HepG2 (cell line): ENCODE measurements at places on chromosomes 5 and 9. TPM values are rescaled to one million over a fixed set of nuclear protein-coding genes. Genes with fewer than 3 reads are reported as not detected.

- DNase-seq, result no peak
- no peaks in the 10 kb centered on the region for H3K36me3 ChIP-seq
- no peaks in the 10 kb centered on the region for H3K27me3 ChIP-seq
These were observed 59.2 kb downstream of the PPIC start for GRCh38 chr5:122977319-122977718.

DNA sequence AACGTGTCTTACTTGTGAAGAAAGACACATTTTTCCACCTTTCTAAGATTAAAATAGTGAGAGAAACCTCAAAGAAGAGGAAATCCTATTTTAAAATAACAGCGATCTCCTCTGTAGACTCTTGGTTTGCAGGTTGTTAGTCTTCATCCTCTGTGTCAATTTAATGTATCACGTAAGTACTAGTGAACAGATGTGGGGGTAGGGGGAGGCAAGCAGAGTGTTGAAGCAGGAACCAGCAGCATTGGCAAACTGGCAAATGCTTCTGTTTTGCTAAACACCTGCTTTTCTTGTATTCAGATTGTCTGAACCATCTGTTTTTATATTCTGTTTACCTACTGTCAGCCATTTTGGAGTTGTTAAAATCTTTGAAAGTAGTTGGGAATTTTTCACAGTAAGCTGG, 159.3 kb upstream of the TLX3 start:
- no peaks in the 10 kb centered on the region for H3K4me1 ChIP-seq
- H3K36me3 ChIP-seq, result no peaks in the 10 kb centered on the region
- no peaks in the 10 kb centered on the region for H3K27me3 ChIP-seq
- no peak overlapping the region for H3K27ac ChIP-seq
- H3K4me3 ChIP-seq, result no peak overlapping the region
- DNase-seq, result no peak

GRCh38 chr5:141826674-141827073, 51.5 kb downstream of the PCDH1 start:
- no peaks in the 10 kb centered on the region; the same call in 1 of the 2 replicates for H3K27me3 ChIP-seq
- H3K27ac ChIP-seq, result no peak overlapping the region
- no peak for DNase-seq
- H3K36me3 ChIP-seq, result no peaks in the 10 kb centered on the region
- H3K4me1 ChIP-seq, result no peaks in the 10 kb centered on the region

DNA sequence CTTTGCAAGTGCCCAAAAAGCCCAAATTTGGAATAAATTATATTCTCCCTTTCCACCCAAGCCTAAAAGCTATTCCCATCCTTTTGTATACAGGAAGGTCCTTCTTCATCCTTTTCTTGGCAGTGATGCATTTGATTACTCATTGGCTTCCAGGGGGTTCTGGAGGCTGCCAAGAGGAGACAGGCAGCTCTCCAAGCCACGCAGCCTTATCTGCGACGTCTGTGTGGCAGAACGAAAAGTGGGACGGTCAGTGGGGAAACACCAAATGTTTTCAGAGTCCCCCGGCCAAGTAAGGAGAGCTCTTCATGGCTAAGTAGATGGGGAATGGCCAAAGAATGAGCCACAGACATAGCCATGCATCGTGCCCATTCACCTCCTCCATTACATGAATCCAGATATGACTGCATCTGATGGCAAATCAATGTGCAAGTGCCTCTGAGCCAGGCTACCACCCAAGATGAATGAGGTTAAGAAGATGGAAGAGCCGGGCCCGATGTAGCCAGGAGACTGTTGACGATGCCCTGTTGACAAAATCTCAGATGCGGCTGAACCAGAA, 12.1 kb downstream of the ADAM19 start:
- peaks cover 20% of the 10 kb centered on the region for H3K4me1 ChIP-seq
- H3K27me3 ChIP-seq, result no peaks in the 10 kb centered on the region
- no peak overlapping the region for H3K4me3 ChIP-seq
- no peak for DNase-seq
- H3K36me3 ChIP-seq, result no peaks in the 10 kb centered on the region; the same call in 1 of the 2 replicates
- H3K27ac ChIP-seq, result no peak overlapping the region

DNA sequence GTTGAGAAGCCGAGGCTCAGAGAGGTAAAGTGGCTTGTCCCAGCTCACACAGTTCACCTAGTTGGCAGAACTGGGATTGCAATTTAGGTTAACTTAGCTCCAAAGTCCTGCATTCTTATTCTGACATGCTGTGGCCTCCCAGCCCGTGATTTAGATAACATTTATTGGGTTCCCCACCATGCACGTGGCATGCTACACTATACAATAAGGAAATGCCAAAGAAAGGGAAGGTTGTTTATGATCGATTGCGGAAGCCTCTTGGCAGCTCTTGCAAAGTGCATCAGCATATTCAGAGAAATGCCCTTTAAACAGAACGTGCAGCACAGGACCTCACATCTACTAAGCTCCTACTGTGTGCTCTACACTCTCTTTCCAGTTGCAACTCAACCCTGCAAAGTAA, 3.2 kb downstream of the NEURL1B start:
- DNase-seq, result no peak
- no peak overlapping the region for H3K27ac ChIP-seq
- H3K27me3 ChIP-seq, result peaks cover 38% of the 10 kb centered on the region; the same call in 2 of the 3 replicates

DNA sequence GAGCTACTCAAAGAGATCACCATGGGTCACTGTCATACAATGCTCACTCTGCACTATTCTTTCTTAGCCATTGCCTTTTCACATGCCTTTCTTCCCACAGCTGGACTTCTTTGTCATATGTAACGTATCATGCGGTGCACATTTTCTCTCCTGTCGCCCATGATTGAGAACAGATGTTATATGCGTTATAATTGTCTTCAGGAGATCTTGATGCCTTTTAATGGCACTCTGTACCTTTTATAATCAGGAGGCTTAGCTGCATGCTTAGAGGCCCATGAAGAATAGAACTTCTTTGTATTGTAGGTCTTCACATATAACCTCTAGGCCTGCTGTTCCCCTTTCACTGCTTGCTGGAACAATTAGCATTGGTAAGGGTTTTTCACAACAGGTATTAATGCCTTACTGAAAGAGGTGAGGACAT, 436.1 kb downstream of the CDH10 start:
- H3K27me3 ChIP-seq, result no peaks in the 10 kb centered on the region; the same call in 1 of the 2 replicates
- H3K27ac ChIP-seq, result no peak overlapping the region
- DNase-seq, result no peak
- no peak overlapping the region for H3K4me3 ChIP-seq
- no peaks in the 10 kb centered on the region for H3K4me1 ChIP-seq
- no peaks in the 10 kb centered on the region for H3K36me3 ChIP-seq

- DNase-seq, result no peak
- H3K27me3 ChIP-seq, result no peaks in the 10 kb centered on the region
- H3K4me3 ChIP-seq, result no peak overlapping the region
- H3K4me1 ChIP-seq, result no peaks in the 10 kb centered on the region
- no peaks in the 10 kb centered on the region for H3K36me3 ChIP-seq
These were observed 1.7 kb downstream of the PCDHA10 start for GRCh38 chr5:140857177-140857986.

The FCHO2 gene
- total RNA-seq, result 11.6 and 12.7 TPM in 2 replicates

The UBTD2 gene
- 24.1 and 32.9 TPM in 2 replicates for total RNA-seq

The ITK gene
- not detected in 2 replicates for total RNA-seq

The FCN1 gene
- not detected in 2 replicates for total RNA-seq

The OBP2B gene
- not detected in 2 replicates for total RNA-seq

The SHOC1 gene
- not detected in 2 replicates for total RNA-seq
